Activated T-cell treated with anti-CD3 and anti-CD28 coated beads for 48 hours (primary cell): ENCODE measurements at places on chromosomes 1 and 21.

GRCh38 chr1:3033790-3034090, 12.5 kb downstream of the ACTRT2 start:
- DNase-seq, result no peak

GRCh38 chr21:45893740-45894449, 87.7 kb upstream of the COL6A1 start:
- no peak for DNase-seq

- DNase-seq, result no peak
These were observed 21.6 kb downstream of the URB1 start for GRCh38 chr21:32370998-32371766.

- no peak for DNase-seq
These were observed 69.0 kb downstream of the PGM1 start for GRCh38 chr1:63662056-63662836.

GRCh38 chr1:54275349-54275748, 75.4 kb downstream of the MRPL37 start:
- no peak for DNase-seq
